Glomerular endothelial cell (primary cell): ENCODE measurements at places on chromosomes 2 and 18.

DNA sequence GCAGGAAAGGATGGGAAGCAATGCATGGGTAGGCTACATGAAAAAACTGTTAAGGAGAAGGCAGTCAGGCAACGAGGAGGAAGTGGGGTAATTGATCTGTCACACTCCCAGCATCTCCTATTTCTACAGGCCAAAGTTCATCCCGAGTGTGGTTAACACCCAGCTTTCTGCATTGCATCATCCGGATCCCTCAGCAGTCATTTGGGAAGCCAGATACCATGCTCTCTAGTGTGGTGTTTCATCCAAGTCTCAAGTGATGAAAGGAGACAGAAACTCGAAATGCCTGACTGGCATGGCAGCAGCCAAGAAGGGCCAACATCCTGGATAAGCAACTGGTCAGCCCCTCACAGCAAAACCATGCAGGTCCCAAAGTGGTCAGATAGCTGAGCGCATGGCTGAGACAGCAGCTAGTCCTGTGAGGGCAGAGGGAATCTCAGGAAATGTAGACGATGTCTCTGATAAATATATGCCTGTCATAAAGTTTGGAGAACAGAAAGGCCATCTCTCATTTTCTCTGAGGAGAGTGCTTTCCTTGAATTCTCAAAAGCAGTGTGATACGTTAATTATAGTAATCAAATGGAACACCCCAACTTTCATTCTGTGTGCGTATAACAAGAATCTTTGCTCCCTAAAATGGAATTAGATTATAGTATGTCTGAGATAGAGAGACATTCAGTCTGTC, 24.8 kb upstream of the HNRNPA3 start:
- no peak for DNase-seq

DNA sequence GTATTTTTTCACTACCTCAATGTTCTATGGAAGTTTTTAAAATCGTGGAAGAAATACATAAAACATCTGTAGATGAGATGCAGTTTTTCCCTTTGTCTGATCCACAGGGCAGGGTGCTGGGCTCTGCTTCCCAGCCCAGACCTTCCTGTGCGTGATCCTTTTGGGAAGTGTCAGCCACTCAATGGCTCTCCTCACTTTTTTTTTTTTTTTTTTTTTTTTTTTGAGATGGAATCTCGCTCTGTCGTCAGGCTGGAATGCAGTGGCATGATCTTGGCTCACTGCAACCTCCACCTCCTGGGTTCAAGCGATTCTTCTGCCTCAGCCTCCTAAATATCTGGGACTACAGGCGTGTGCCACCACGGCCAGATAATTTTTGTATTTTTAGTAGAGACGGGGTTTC, 32.8 kb downstream of the SOWAHC start:
- DNase-seq: no peak

DNA sequence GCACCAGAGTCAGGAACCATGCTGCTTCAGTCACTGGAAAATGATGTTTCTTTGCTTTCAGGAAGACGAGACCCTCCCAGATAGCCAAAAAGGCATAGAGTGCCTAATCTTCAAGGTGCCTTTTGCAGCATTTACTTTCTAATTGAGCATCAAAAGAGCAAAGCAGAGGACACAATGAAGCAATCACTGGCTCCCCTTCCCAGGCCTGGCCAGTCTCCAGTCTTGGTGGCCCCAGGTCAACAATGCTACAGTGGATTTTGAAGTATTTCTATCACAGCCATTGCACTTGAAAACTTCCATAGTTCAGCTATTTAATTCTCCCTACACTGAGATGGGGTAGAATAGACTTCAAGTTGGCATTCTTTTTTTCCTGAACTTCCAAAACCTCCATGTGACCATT, 15.4 kb downstream of the ZBTB7C start:
- DNase-seq: no peak

DNA sequence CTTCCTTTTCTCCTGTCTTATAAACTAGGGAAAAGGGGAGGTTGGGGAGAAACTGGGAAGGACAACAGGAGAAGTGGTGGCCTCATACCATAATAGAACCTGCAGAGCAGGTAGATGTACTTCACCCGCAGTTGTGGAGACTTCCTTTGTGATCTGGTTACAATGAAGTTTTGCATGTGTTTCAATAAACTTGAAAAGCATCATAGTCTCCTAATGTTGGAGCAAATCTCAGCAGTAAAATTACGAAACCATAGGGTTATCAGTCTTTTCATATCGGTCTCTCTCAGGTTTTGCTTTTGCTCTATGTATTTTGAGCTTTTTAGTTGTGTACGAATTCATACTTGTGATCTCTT, 30.5 kb downstream of the ANO7 start:
- DNase-seq: no peak

DNA sequence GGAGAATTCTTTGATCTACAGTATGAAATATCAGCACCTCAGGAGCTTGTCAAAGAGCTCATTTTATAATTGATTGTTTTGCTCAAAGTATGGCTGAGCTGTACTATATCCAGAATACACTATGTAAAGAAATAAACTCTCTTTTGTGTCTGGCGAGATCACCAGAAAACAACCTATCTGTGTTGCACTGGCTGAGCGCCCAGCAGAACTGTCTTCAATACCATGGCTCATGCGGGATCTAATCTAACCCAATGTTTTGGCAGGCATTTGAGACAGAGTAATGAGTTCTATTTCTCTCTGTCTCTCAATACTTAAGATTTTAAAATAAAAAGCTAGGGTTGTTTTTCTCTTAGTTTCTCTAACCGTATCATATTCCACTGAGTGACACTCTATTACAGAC, 192.4 kb downstream of the L3MBTL4 start:
- no peak for DNase-seq
